Fibroblast of mammary gland (primary cell): ENCODE measurements at places on chromosomes 7 and 10.

GRCh38 chr10:51139176-51139575 lies 64.9 kb downstream of the PRKG1 start:
- peak; percentile 66 for DNase-seq

- no peak for DNase-seq
Measured at GRCh38 chr7:130319541-130319940, 25.1 kb upstream of the CPA5 start.

- no peak for DNase-seq
Measured at GRCh38 chr7:77627309-77627676, 69.0 kb upstream of the RSBN1L start.

DNA sequence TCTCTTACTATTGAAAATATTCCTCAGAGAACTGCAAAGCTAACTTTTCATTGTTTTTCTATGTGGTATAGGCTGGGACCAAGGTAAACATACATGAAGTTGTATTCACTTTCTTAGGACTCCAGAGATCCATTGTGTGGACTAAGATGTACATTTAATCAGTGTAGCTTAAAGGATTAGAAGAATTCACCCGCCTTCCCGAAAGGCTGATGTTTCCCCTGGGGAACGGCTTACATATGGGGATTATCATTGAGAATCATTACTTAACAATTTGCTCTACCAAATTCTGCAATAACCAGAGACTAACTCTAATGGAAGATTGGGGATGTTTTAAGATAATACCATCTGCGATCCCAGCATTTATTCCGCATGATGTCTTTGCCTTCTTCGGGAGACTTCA lies 257.1 kb upstream of the KIAA1217 start:
- DNase-seq = no peak

- DNase-seq = no peak
Measured at GRCh38 chr10:20207653-20208052, 391.4 kb downstream of the PLXDC2 start.

DNA sequence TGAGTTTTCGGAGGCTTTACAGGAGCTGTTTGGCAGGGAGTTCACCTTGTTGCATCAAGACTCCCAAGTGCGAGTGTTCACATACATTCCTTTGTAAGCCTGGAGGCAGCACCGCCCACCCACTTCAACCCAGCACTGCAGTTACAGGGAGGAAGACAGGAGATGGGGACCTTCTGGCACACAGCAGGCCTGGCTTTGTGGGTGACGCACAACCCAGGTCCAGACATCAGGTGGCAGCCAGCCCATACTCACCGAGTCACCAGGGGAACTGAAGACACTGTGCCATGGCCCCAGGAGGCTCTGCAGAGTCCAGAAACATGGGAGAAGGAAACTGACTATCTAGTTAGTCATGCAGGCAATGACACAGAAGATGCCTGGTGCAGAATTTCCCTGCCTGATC lies 305.9 kb upstream of the RNF32 start:
- DNase-seq = no peak

- peak; percentile 95 for DNase-seq
Measured at GRCh38 chr10:103895411-103896186, 22.4 kb downstream of the STN1 start.

DNA sequence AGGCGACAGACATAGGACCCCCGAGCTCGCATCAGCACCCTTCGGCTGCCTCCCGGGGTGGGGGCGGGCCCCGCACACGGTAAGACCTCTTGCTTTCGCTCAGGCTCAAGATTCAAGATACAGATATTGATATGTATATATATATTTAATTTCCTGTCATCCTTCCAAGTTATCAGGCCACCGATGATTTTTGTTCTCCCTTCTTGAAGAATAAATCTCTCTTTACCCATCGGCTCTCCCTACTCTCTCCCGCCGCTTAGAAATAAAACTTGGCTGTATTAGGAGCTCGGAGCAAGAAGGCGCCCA lies 603 bp downstream of the ADRA2A start:
- no peak for DNase-seq

DNA sequence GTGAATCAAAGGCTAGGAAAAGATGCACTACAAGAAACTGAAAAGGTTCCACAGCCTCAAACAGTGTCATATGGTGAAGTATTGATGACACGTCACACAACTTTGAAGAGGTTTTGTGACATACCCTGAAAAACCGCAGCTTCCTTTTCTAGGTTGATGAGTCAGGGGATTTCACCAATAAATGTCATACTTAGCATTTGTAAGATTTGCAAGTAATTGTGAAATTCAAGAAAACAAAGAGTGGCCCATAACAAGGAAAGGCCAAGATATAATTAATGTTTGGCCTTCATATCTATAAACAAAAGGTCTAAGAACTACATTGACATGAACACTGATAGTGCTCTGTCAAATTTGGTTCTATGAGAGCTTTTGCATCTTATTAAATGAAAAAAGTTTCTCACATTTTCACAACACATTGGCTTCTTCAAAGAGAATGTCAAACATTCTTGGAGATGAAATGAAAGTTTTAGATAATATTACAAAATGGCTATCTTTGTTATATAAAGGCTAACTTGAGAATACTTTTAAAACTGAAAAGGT lies 62.0 kb upstream of the NAMPT start:
- DNase-seq = peak; percentile 98

GRCh38 chr7:96337519-96337918 lies 15.6 kb upstream of the SLC25A13 start:
- DNase-seq = peak; percentile 14

- no peak for DNase-seq
Measured at GRCh38 chr10:61778137-61778536, 115.4 kb downstream of the CABCOCO1 start.

GRCh38 chr7:117067340-117067739 lies 114.0 kb downstream of the ST7 start:
- no peak for DNase-seq

DNA sequence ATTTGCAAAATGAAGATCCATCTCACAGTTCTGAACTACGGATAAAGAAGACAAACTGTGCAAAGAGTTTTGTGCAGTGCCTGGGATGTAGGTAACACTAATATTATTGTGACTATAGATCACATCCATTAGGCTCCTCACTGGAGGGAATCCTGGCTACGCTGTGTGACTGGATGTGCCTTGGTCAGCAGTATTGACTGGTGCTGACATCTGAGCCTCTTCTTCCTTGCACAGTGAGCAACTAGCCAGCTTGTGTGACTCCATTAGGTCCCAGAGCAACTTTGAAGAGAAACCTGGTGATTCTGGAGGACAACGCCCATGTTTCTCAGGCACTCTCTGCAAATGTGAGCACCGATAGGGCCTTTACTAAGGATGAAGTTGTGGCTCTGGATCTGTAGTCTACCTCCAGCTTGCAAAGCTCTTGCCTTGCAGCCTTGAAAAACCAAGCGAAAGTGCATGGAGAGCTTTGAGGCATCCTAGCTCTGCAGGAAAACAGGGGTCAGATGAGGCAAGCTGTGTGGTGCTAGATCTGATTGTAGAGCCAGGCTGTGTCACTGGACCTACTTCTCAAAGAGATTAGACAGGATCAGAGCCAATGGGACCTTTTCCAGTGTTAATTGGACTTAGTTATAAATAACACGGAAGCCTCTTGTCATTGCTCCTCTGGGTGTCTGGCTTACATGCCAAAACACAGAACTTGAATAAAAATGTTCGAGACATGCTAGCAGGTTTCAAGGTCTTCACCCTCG lies 303.6 kb upstream of the LYZL1 start:
- DNase-seq = no peak

GRCh38 chr7:25409897-25410636 lies 181.8 kb upstream of the NPVF start:
- DNase-seq = no peak

DNA sequence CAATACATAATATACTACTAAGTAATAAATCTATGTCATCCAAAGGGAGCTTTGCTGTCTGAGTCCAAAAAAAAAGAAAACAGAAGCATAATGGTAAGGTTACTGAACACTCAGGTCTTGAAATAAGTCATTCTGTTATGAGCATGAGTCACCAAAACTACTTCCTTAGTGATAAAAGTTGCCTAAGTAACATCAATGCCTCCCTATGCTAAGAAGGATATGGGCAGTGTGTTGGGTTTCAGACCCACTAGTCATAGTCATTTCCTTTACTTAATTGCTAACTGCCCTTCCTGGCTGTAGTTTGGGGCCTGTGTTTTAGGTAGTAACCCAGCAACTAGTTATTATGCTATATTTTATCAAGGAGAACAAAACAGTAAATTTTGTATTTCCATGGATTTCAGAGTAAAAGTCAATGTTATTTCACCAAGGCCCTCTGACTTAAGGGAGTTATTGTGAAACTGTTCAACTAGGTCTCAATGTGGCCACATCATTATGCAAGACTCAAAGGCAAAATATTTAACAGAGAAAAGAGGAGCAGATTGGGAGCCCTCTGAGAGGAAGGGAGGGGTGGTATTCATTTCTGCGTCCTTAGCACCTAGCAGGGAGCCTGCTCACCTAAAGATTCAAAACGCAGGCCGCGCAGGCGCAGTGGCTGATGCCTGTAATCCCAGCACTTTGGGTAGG lies 11.7 kb upstream of the VIM start:
- peak; percentile 99 for DNase-seq

DNA sequence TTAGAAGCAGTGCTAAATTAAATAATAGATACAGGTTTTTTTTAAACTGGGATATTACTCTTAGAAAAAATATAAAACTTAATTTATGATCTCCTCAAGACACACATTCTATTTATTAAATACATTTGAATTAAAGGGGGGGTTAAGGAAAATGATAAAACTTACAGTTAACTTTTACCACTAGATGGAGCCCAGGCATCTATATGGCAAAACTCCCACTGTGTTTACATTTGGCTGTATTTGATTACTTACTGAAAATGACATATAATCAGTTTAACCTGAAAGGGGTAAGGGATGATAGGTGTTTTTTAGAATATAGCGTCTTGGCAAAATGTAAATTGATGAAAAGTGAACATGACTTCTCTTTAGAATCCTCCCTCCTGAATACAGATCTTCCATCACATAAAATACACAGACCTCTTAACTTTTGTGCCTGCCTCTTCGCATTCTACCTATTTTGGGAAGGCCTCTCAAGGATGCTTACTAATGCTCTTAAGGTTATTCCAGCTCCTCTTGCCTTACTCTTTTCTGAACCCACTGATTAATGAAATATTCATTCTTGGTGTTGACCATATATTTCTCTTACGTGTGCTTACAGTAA lies 235.7 kb downstream of the AGMO start:
- DNase-seq = peak; percentile 59

- DNase-seq = no peak
Measured at GRCh38 chr7:73345538-73345937, 17.6 kb downstream of the FKBP6 start.

- no peak for DNase-seq
Measured at GRCh38 chr10:91880310-91880709, 29.0 kb downstream of the FGFBP3 start.

- no peak for DNase-seq
Measured at GRCh38 chr10:121322046-121322445, 276.2 kb downstream of the FGFR2 start.

DNA sequence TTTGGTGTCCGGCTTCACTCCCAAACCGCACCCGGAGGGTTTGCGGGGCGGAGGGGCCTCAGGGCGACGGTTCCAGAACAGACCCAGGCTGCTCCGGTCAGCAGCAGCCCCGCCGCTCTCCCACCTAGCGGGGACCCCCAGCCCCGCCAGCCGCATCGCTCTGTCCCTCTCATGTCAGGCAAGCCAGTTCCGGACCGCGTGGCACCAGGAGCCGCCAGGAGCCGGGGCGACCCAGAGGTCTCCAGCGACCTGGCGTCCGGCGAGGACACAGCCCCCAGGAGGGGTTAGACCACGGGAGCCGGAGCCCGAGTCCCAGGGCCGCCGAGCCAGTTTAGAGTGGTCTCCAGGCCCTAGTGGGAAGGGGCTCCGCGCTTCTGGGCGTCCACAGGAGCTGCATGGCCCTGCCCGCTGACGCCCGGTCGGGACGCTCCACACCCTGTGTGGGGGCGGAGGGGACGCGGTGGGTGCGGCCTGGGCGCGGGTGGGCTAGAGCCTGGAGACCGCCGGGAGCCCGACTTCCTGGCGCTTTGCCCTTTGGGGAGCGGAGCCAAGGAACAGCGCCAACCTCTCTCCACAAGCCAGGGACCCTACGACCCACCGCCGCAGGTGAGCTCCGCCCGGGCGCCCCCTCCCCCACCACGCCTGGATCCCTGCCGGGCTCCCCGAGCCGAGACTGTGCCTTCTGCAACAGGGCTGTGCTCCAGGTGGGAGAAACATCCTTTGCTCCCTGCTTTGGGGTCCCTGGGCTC lies 43.4 kb downstream of the ZNF117 start:
- no peak for DNase-seq

DNA sequence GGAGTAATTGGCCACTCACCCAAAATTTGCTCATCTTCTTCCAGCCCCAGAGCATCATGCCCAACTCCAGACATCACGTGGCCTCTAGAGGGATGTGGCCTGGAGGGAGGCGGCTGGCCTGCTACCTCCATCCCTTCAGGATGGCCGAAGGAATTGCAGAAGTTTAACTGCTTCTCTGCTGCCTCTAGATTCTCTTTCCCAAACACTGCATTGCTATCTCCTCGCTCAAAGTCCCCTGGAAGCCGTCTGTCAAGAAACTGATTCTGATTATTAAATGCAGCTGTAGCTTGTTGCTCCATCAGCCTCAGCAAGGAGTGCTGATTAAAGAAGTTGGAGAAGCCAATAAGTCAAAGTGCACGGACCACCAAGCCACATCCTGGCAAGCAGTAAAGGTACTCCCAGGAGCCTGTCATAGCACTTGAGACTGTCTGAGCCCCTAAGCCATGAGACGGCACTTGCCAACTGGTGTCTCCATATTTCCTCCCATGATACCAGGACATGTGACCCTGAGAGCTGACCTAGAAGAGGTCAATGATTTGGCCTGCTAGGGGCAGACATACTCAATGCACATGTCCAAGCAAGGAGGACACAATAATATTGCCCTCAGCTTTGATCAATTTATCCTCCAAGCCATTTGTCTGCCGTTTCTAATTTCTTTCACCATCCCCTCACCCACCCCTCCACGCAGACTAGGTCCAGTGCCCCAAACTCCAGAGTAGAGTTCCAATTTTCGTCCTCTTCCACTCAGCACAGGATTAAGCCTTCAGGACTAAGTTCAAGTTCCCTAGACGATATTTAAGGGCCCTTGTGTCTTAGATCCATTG lies 84.2 kb downstream of the TBXAS1 start:
- DNase-seq = peak; percentile 56

DNA sequence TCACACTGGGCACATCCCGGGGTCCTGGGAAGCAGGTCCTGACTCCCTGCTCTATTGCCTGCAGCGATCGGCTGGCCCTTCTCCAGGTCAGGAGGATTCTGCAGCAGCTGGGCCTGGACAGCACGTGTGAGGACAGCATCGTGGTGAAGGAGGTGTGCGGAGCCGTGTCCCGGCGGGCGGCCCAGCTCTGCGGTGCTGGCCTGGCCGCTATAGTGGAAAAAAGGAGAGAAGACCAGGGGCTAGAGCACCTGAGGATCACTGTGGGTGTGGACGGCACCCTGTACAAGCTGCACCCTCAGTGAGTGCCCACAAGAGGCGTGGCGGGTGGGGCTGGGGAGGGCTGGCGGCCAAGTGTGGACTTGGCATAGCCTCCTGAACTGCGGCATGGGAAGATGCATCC lies 12.8 kb upstream of the HK1 start:
- no peak for DNase-seq

DNA sequence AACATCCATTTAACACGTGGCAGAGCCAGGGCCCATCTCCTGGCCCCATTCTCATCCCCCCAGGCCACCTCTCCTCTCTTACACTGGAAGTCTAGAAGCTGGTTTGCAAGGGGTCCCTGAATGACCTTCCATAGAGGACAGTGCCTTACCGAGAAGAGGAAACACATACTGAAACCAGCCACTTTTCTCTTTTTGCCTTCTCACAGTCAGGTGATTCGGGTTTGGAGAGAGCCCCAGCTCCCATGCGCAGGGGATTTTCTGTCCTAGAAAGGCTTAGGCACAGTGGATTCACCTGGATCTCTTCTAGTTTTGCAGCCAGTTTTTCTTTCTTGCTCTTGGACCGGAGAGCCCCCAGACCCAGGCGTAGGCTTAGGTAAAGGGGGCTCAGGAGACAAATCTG lies 334.1 kb upstream of the C7orf33 start:
- DNase-seq = no peak
